OCI-M1 (cell line): ENCODE measurements at places on chromosomes 2 and 18.

GRCh38 chr2:95292623-95293260, 4.4 kb upstream of the KCNIP3 start:
- no peak for DNase-seq

DNA sequence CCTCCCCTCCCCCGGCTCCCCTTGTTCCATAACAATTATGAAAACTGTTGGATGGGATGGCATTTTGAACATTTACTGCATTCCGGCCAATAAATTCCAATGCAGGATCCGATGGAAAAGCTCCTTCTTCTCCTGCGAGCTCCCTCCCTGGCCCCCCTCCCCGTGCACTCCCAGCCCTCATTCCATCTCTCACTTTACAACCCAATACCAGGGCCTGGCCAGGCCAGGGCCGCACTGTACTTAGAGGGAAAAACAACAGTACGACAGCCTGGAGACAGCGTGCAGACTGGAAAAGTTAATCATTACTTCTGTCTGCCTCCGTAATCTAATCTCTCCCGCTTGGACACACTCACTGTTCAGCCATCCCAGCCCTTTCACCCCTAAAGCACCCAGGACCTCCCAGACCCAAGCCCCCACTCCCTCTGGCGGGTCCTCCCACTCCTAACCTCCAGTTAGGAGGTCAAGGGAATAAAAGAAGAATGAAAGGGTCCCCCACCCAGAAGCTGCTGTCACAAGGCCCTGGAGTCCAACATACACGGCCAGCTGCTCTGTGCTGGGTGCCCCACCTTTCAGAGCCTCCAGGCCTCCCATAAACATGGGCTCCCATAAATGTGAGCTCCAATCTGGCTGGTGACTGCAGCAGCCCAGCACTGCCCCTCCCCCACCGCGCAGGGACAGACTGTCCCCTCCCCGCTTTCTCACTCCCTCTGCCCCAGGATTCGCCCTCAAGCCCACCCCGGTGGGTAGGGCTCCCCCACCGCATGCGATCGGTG, 20.6 kb downstream of the SMAD7 start:
- no peak for DNase-seq

DNA sequence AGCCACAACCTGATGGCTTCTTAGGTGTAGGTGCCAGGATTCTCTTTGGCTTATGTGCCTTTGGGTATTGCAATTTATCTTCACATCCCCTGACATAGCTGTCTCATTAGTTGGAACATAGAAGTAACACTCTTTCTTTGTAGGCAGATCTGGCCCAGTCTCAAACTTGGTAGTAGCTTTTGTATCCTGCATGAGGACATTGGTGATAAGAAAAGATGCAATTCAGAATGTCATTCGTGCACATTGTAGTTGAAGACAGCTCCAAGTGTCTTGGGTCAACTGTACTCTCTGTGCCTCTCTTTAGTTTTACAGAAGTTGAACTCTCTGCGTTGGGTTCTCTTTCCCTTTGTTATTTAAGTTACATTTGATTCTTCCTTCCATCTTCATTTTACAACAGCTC, 69.6 kb upstream of the BCL11A start:
- no peak for DNase-seq

DNA sequence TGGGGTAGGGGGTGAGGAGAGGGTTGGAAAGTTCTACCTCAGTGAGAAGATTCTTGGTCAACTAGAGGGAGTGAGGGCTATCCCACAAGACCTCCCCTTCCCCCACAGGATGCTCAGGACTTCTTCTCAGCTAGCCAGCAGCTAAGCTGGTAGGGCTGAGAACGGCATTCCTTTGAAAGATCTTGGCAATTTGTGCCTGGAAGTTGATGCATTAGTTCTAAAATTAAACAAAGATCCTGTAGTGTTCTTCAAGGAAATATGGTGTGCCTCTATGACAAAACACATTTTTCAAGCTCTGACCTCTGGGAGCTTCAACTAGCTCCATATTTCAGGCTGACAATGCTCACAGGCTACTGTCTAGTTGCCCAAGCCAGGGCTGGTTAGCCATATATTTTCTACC, 2.3 kb downstream of the LYPD1 start:
- DNase-seq, result no peak

GRCh38 chr2:170115501-170116229, 62.3 kb upstream of the MYO3B start:
- peak; percentile 51 for DNase-seq

GRCh38 chr2:150400849-150401248, 86.6 kb downstream of the RND3 start:
- peak; percentile 28 for DNase-seq

GRCh38 chr2:228839421-228839876, 431.6 kb downstream of the PID1 start:
- no peak for DNase-seq

DNA sequence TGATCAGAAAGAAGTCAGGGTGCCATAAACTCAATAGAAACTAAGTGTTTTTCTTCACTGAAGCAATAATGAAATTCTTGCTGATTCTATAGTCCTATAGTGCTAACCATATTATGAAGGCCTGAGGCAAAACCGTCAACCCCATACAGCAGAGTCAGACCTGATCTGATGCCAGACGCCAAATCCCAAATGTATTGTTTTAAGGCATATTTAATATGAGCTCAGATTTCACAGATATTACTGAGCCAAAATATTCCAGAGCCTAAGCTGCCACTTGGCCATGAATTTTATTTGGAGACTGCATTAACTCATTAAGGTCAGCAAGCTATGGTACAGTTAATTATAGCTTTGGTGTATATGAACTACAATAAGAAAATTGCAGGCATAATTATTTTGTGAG, 53.4 kb downstream of the SCN1A start:
- no peak for DNase-seq

DNA sequence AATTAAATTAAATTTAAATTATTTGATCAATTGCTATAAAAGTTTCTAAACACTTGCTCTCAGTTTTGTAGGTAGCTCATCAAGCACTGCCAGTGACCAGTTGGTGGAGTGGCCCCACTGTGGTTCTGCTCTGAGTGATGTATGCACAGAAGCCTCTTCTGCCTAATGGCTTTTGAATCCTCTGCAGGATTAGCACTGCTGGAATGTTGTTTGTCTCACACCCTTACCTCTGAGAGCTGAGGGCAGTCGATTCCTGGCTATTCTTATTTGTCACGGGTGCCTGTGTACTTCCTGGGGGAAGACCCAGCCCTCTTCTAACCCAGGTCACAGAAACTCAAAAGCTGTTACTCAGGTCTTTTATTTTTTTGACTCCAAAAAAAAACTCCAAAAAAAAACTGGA, 9.5 kb downstream of the CAPN14 start:
- DNase-seq, result no peak

- DNase-seq, result no peak
Observed at GRCh38 chr2:174662859-174663258, 65.3 kb upstream of the WIPF1 start.

DNA sequence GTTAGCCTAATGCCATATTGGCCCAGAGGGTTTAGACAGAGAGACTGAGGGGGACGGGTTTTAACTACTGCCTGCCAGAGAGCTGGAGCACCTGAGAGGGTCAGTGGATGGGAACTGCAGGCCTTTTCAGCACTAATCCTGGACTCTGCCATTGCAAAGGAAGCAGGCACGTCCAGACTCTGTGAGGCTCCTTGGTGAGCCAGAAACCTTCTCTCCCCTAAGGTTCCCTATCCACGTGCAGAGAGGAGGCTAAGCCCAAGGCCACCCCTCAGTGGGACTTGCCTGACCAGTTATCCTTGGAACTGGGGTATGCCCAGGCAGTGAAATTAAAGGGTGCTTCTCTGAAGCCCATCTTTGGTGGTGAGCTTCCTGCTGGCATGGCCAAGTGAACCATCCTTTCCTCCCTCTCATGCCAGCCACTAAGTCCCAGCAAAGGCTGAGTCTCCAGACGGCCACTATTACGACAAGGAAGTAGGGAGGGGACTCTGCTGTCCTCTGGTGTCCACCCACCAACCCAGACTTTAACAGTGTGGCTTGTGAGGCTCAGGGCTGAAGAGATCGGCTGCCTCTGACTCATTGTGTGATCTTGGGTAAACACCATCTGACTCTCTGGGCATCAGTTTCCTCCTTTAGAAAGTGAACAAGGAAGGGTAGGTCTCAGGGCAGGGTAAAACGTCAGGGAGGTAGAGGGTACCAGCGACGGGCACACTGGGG, 3.9 kb upstream of the MLPH start:
- DNase-seq, result no peak

GRCh38 chr18:76174451-76174850, 320.6 kb downstream of the ZNF516 start:
- DNase-seq, result no peak

- DNase-seq, result peak; percentile 71
Observed at GRCh38 chr2:174577967-174578589, 19.5 kb downstream of the WIPF1 start.

GRCh38 chr2:238566001-238566645, 139.4 kb downstream of the ASB1 start:
- no peak for DNase-seq

- DNase-seq, result no peak
Observed at GRCh38 chr2:232666051-232666805, 30.9 kb upstream of the GIGYF2 start.

DNA sequence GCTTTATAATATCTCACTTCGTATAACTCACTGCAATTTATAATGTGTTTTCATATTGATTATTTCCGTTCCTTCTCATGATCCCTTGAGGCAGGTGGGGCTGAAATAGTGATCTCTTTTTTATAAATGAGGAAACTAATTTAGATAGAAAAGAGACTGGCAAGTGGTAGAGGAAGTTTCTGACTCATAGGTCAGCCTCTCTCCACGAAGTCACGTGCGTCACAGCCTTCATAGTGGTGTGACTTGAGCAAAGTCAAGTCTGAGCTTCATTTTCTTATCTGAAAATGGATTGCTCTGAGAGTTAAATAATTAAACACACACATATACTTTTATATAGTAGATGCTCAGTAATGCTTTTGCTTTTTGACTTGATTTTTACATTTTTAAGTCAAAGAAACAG, 19.9 kb downstream of the ABCG5 start:
- peak; percentile 89 for DNase-seq

DNA sequence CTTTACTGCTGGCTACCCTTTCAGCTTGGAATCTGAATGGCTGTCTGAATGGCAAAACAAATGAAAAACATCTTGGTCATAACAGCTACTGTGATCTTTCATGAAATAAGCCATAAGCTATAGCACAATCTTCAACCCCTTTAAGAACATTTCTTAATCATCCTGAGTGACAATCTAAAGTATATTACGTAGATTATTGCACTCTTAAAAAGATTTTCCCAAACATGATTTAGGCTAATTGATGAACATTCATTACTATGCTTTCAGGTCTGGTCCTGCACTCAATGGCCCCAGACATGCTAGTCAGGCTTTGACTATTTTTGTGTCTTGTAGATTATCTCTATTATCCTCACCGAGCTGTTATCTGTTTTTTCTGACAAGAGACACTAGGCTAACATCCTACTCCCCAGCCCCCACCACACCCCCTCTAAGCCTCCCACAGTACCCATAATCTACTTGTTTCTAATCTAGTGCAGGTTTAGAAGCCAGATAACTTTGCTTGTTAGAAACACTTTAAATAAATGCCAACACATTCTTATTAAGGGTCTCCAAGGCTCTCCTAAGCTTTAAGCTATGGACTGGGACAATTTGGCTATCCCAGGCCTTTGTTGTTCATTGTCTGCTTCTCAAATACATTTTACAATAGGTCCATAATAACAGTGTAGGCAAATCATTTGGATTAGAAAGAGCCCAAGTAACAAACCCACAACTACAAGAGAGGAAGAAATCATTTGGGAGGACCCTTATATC, 4.2 kb downstream of the SMAD2 start:
- DNase-seq, result peak; percentile 55

- no peak for DNase-seq
Observed at GRCh38 chr2:196335221-196335634, 163.8 kb upstream of the STK17B start.

GRCh38 chr18:4672162-4672561, 217.1 kb upstream of the DLGAP1 start:
- no peak for DNase-seq

GRCh38 chr2:236366049-236366387, 101.8 kb upstream of the ASB18 start:
- DNase-seq, result no peak

DNA sequence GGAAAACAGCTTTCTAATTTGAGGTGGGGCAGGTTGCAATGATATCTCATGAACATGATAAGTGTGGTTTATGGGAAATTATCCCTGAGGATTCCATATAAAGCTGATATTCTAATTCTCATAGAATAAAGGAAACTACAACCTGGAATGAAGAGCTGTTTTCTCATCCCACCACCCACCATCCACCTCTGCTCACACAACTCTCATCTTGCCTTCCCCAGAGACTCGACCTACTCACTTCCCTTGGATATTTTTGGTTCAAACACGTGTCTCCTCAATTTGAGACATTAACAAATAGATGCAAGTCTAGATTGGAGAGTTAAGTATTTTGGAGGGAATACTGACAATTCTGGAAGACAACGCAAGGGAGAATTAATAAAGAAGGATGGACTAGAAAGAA, 490.9 kb downstream of the TMEM182 start:
- no peak for DNase-seq

DNA sequence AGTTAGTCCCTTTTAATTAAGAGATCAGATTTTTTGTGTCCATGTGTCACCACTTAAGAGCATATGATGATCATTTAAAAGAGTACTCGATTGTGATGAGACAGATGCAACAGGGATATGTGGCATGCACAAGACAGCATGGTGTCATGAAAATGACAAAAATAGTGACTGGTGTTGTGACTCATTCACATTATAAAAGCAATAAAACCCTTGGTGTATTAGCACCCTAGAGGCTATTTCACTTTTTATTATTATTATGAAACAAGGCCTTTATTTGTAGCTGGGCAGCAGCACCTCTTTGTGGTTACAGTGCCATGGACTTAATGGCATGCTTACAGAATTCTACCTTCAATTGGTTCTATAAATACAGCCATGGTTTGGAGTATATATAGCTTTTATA, 1296.0 kb upstream of the ZEB2 start:
- DNase-seq, result no peak

GRCh38 chr2:207164006-207164831, 1.5 kb downstream of the KLF7 start:
- no peak for DNase-seq

DNA sequence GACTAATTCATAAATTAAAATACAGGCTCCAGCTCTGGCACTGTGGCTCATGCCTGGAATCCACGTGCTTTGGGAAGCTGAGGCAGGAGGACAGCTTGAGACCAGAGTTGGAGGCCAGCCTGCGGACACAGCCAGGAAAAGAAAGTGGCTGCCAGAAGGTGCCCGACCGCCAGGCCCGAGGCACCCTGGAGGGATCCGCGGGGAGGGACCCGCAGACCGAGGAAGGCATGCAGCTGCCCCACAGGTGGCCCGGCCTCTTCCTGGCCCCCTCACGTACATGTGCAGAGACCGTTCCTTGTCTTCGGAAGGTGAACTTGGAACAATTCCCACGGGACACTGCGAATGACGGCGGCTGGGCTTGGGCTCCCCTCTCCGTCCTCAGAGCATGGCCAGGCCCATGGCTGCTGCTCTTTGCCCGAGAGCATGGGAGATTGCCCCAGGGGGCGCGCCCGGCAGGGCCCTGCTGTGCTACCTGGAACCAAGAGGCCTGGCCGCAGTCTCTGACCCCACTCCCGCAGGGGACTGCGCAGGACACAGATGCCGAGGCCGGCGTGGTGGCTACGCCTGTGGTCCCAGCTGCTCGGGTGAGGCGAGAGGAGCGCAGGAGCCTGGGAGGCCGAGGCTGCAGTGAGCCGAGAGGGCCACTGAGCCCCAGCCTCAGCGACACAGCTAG, 55.6 kb upstream of the IMP4 start:
- no peak for DNase-seq
